ENCODE measurements at places on chromosomes 1 and 21.

- no peak for DNase-seq
Observed at GRCh38 chr1:11320153-11320936, 47.3 kb downstream of the UBIAD1 start.

GRCh38 chr1:9569267-9569666 lies 19.4 kb upstream of the TMEM201 start:
- DNase-seq: no peak

GRCh38 chr1:37682334-37682987 lies 9.9 kb upstream of the CDCA8 start:
- peak; percentile 47 for DNase-seq

DNA sequence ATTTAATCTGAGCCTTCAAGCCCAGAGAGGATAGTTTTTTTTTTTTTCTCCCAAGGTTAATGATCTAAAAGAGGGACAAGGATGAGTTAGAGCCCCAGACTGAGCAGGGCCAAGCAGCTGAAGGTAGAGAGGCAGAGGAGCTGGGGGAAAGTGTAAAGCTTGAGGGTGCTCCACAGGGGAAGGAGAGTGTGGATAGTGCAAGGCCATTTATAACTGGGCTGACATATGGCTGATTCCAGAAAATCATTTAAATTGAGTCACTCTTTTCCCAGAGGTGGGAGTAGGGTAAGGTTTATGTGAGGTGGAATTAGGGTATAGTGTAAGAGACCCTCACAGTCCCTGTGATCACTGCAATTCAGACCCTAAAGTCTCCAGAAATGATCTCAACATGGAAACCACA lies 55.8 kb downstream of the BEND5 start:
- no peak for DNase-seq

GRCh38 chr1:233328142-233328921 lies 808 bp downstream of the MAP3K21 start:
- no peak for DNase-seq
